ENCODE measurements at places on chromosomes 4 and X. TPM values are rescaled to one million over a fixed set of nuclear protein-coding genes. Genes with fewer than 3 reads are reported as not detected.

- no peaks in the 10 kb centered on the region for H3K36me3 ChIP-seq
- DNase-seq, result no peak
- peak overlapping the region; percentile 81 for H3K27ac ChIP-seq
- H3K4me3 ChIP-seq, result no peak overlapping the region
- H3K4me1 ChIP-seq, result peaks cover 14% of the 10 kb centered on the region
- no peaks in the 10 kb centered on the region for H3K27me3 ChIP-seq
Measured at GRCh38 chr4:121126449-121127006, 37.6 kb downstream of the TNIP3 start.

Gene TRIM75
- total RNA-seq, result not detected

GRCh38 chr4:8516996-8517550 lies 63.1 kb upstream of the GPR78 start:
- H3K4me3 ChIP-seq, result no peak overlapping the region
- H3K4me1 ChIP-seq, result no peaks in the 10 kb centered on the region
- no peak for DNase-seq
- no peak overlapping the region for H3K27ac ChIP-seq
- H3K27me3 ChIP-seq, result no peaks in the 10 kb centered on the region

Gene PDLIM3
- 3.2 TPM for total RNA-seq

Gene KCTD8
- total RNA-seq, result 1.3 TPM

Gene ARR3
- not detected for total RNA-seq

Gene SYP
- total RNA-seq, result 11.4 TPM

DNA sequence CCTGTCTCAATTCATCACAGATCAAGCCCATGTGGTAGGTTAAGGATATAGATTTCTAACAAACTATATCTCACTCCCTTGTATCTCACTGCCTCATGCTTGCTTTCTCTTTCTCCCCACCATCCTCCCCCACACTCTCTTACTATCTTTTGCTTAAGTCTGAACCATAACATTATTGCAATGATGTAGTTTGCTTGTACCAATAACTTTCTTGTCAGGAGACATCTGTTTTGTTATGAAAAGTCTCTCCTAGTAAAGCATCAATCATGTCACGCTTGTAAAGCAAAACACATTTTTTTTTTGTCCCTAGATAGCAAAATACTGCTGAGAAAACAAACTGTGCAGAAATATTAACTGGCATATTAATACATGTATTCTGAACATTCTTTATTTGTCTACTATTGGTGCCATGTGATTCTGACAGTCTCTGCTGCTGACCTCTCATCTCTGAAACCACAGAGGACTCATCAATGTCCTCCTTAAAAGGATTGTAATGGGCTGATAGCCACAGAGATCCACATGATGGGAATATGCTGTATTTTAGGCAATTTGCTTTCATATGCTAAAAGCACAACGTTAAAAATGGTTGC lies 217.5 kb downstream of the VEGFC start:
- peaks cover 40% of the 10 kb centered on the region for H3K27me3 ChIP-seq
- peaks cover 18% of the 10 kb centered on the region for H3K4me1 ChIP-seq
- H3K36me3 ChIP-seq, result no peaks in the 10 kb centered on the region
- no peak overlapping the region for H3K4me3 ChIP-seq

Gene PRKG2
- total RNA-seq, result 3.3 TPM

Gene SLC2A9
- 3.1 TPM for total RNA-seq

DNA sequence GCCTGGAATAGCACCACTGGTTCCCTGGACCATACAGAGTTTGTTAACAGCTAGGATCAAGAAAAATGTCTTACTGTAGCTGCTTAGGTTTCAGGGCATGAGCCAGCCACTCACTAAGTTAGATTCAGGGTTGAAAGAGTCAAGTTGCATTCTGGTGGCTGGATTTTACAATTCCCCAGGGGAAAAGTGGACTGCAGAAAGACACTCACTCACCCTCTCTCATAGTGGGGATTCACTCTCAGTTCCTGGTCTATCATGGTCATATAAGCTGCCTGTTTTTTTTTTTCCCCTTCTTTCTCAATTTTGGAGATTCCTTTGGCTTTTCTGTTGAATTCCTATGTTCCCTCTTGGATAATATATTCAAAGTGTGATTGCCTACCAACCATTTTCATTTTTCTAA lies 744.2 kb upstream of the GRIA3 start:
- H3K4me3 ChIP-seq, result no peak overlapping the region
- no peaks in the 10 kb centered on the region for H3K36me3 ChIP-seq
- H3K4me1 ChIP-seq, result no peaks in the 10 kb centered on the region
- no peak for DNase-seq
- H3K27me3 ChIP-seq, result no peaks in the 10 kb centered on the region

Gene FGFR3
- 185 TPM for total RNA-seq

DNA sequence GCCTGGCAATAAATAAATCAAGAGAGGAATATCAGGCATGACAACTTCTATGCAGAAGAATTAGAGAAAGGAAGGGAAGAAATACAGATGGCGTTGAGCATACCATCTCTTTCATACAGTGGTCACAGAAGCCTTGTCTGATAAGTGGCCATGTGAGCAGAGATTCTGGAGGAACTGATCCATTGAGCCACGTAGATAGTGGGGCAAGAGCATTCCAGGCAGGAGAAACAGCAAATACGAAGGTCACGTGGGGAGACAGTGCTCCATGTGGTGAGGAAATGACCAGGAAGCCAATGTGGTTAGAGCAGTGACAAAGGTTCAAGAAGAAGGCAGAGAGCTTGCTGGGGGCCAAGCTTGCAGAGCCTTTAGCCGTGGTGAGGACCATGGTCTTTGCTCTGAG lies 226.7 kb upstream of the NOCT start:
- H3K27me3 ChIP-seq, result no peaks in the 10 kb centered on the region
- no peaks in the 10 kb centered on the region for H3K4me1 ChIP-seq
- H3K4me3 ChIP-seq, result no peak overlapping the region
- no peak overlapping the region for H3K27ac ChIP-seq
- H3K36me3 ChIP-seq, result no peaks in the 10 kb centered on the region

- H3K4me1 ChIP-seq, result no peaks in the 10 kb centered on the region
- no peak for DNase-seq
- H3K27ac ChIP-seq, result no peak overlapping the region
- peaks cover 3% of the 10 kb centered on the region for H3K27me3 ChIP-seq
- no peak overlapping the region for H3K4me3 ChIP-seq
Measured at GRCh38 chrX:154732421-154733065, 18.3 kb downstream of the GAB3 start.

DNA sequence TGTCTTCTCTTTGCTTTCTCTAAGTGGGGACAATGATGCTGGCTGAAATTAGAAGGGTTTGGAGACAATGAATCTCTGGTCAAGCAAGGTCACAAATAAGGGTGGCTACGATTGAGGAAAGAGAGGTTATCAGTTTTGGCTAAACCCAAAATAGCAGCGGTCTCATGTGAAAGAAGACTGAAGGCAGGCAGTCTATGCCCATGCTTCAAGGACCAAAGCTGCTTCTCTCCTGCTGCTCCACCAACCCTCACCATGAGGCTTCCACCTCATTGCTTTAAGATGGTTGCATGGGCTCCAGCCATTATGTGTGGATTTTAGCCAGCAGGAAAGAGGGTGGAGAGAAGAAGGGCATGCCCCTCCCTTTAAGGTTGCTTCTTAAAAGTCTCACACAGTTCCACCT lies 114.1 kb upstream of the TRIM2 start:
- H3K36me3 ChIP-seq, result no peaks in the 10 kb centered on the region
- no peak overlapping the region for H3K4me3 ChIP-seq
- peaks cover 2% of the 10 kb centered on the region for H3K4me1 ChIP-seq
- H3K27ac ChIP-seq, result no peak overlapping the region

DNA sequence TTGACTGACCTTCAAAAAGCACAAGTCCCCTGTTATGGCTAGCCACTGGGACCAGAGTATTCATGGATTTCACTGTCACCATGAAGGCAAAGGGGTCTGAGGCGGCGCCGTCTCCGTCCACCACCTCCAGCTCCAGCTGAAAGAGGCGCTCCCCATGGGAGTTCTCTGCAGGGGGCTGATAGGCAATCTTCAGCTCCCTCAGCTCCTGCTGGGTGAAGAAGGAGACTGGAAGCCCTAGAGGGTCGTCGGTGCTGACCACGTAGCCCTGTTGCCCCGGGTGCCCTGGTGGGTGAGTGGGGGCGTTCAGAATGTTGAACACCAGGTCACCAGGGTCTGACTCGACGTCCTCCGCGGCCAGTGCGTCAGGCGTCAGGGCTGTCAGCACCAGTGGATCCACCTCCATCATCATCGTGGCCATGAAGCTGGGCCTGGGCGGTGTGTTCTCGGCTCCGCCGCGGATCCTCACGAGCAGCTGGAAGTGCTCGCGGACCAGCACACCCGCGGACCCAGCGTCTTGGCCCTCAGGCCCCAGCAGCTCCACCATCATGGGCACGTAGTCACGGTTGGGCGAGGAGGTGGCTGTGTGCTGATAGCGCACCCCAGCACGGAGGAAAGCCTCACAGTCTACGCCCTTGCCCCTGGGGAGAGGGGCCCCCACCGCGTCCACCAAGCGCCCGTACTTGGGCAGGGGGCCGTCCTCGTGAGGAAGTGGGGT lies 987 bp downstream of the FREM3 start:
- no peak overlapping the region for H3K27ac ChIP-seq
- H3K4me1 ChIP-seq, result peaks cover 4% of the 10 kb centered on the region
- H3K36me3 ChIP-seq, result no peaks in the 10 kb centered on the region
- no peak overlapping the region for H3K4me3 ChIP-seq

All from progenitor cell of endocrine pancreas (in vitro differentiated cells).